ENCODE measurements at places on chromosomes 3 and 15. TPM values are rescaled to one million over a fixed set of nuclear protein-coding genes. Genes with fewer than 3 reads are reported as not detected.

MCTP2 gene
- 108 TPM for total RNA-seq

BTD gene
- 28.1 TPM for total RNA-seq

- DNase-seq, result no peak
Observed at GRCh38 chr3:78076379-78076778, 1036.5 kb downstream of the ROBO2 start.

- no peak for DNase-seq
Observed at GRCh38 chr3:136343446-136343845, 93.3 kb downstream of the PCCB start.

AP3B2 gene
- total RNA-seq, result not detected
